ENCODE measurements at places on chromosomes 7 and 10.

GRCh38 chr7:18140943-18141342 is 113.3 kb upstream of the PRPS1L1 start:
- no peak for DNase-seq

DNA sequence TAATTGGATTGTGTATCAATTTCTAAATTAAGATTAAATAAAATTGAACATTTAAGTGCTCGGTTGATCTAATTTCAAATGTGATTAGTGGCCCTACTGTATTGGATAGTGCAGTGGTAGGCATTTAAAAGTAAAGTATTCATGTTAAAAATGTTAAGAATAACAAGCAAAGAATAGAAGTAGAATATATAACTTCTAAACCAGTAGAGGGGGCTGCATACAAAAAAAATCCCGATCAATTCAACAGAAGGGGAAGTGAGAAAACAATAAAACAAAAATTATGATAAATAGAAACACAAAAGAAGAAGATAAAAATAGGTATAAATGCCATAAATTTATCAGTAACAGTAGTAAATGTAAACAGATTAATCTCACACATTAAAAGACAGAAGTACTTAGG is 24.9 kb upstream of the WDFY4 start:
- DNase-seq = no peak

DNA sequence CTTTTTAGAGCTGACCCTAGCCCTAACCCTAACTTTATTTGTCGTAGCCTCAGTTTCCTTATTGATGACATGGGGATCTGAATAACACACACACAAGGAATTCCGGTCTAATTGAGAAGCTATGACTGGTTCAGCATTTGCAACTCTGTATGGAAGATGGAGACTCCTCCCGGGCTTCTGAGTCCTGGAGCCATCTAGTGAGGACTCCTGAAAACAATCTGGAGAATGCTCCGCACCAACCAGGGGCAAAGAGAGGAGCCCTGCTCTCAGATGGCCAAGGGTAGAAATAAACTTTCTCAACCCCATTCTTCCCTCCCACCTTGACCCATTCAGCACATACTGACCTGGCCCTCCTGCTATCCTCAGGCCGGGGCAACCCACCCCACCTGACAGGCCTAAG is 26.4 kb downstream of the MBL2 start:
- DNase-seq = no peak

DNA sequence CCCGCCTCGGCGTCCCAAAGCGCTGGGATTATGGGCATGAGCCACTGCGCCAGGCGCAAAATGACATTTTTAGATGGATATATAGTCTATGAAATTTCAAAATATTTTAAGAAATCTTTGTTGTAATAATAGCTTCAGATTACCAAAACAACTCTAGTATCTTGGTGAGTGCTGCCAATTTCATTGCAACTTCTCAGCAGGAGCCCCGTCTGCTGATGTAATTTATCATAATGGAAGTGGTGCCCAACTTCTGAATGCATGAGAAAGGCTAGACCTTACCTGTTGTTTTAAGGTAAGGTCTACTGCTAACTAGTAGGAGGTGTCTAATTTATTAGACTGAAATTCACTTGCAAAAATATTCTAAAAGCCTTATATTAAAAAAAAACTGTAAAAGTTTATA is 20.0 kb downstream of the PDSS1 start:
- DNase-seq = no peak

Measured in T follicular helper cell (primary cell).